D721Med (cell line): ENCODE measurements at places on chromosomes 5 and 9.

DNA sequence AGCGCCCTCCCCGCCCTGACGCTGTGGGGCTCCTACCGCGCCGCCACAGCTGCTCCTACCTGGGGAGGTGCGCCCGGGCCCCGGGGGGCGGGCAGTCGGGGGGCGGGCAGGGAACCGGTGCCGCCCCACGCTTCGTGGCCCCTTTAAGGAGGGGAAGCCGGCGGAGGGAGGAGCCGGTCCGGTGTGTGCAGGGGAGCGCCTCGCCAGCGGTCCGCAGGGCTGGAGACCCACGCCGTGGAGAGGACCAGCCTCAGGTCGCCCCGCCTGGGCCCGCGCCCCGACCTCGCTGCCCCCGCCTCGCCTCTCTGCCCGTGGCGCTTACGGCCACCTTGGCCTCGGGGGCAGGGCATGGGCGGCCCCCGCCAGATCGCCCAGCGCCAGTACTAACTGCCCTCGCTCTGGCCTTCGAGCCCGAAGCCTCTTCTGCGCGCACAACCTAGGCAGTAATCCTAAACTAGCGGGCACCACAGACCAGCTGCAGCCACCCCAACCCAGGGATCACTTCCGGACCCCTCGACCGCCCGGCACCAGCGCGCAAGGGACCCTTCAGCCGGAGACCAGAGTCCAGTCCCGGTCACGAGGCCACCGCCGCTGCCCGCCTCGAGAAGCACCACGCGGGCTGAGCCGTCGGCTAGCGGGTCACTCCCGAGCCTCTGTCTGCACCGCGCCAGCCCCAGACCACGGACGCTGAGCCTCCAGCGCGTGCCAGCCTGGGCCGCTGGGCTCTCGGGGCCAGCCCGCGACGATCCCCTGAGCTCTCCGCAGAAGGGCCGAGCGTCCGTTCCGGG, at the start of gene FOXE1:
Gene FOXE1, plus strand, starts transcription at position 171 of the 788 bp plus-strand sequence. CDS start 689 bp downstream, outside the sequence.
- DNase-seq = no peak

GRCh38 chr5:62115014-62115413, 191.0 kb upstream of the KIF2A start:
- DNase-seq = no peak

DNA sequence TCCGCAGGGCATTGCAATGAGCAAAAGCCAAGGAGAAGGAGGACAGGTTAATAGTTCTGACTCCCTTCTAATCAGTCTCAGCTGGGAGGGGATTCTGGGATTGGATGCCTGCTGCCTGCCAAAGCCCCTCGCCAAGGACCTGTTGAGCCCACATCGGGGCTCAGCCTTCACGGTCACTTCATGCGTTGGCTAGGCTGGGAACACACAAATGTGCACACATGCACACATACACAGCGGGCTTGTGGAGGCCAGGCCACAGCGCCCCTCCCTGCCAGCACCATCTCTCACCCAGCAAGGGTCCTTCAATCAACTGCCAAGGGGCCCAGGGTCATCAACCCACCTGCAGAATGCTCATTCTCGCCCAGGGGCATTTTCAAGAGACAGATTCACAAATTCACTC, 113.9 kb downstream of the C5orf15 start:
- no peak for DNase-seq

GRCh38 chr9:78187763-78188484, 48.0 kb upstream of the CEP78 start:
- DNase-seq = no peak

DNA sequence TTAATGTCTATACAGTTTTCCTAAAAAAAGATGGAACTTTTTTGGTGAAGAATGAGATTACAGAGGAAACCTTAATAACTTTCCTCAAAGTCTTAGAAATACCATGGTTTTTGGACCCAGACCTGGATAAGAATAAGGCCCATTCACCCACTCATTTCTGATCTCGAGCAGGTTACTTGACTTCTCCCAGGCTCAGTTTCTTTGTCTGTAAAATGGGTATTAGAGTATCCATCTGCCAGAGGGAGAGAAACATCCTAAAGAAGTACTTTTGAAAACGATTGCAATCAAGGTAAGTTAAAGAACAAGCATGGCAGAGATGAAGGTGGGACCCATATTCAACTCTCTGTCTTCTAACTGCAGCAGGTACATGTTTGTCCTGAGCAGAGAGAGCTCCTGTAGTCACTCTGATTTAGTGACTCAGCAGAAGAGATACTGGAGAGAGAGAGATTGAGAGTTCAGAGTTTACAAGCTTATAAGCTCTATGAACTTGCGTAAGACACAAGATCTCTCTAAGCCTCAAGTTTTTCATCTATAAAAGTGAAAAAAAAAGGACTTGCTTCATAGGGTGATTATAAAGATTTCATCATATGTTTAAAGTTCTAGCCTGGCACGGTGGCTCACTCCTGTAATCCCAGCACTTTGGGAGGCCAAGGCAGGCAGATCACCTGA, 379.4 kb upstream of the SGCD start:
- DNase-seq = no peak

- no peak for DNase-seq
Observed at GRCh38 chr5:122102825-122103224, 24.8 kb upstream of the LOX start.

DNA sequence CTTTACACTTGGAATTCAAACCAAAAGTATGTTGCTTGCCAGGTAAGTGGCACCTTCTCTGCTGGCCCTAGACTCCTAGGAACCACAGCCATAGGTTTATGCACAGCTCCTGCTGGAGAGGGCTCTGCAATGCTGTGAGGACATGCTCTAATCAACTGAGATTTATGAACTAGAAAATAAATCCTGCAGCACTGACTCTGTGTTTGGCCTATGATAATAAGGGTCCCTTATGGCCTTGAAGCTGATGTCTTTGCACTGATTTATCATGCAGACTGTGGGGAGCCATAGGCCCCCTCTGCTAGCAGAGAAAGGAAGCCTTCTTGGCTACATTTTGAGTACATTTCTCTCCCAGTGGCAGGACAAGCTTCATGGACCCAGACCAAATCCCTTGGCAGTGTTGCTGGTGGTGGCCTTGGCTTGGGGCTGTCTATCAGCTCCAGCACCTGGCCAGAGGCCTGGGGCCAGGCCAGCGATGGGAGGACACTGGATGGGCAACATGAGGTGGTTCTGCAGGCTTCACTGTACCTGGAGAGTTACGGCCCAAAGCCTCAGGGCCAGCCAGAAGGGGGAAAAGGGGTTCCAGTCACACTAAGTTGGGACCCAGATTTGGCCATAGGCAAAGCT, 178.0 kb downstream of the SEMA6A start:
- no peak for DNase-seq

DNA sequence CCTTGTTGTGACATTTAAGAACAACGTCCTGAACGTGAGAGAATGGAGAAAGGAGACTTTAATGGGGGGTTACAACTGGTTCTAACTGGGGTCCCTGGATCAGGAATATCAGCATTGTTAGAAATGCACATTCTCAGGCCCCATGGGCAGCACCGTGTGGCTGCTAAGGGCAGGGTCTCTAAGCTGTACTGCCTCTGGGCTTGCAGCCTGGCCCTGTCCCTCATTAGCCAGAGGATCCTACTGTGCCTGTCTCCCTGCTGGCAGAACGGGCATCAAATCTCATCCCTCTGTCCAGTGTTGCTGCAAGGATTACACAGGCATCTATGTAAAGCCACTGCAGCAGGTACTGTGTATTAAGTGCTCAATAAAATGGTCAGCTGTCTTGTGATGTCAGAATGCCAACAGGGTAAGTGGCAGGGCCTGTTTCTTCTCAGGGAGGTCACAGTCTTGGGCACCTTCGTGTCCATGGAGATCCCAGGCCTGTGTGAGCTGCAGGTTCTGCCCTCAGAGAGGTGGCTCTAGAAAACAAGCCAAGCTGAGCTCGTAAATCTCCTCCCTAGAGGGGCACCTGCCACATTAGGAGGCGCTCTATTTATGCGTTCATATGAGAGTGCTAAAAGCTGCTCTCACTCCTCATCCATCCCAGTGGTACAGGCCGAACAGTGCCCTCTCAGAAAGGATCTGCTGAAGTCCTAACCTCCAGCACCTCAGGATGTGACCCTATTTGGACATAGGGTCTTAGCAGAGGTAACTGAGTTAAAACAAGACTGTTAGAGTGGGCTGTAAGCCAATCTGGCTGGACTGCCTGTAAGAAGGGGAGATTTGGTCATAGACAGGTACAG, 210.5 kb downstream of the GADD45G start:
- no peak for DNase-seq

DNA sequence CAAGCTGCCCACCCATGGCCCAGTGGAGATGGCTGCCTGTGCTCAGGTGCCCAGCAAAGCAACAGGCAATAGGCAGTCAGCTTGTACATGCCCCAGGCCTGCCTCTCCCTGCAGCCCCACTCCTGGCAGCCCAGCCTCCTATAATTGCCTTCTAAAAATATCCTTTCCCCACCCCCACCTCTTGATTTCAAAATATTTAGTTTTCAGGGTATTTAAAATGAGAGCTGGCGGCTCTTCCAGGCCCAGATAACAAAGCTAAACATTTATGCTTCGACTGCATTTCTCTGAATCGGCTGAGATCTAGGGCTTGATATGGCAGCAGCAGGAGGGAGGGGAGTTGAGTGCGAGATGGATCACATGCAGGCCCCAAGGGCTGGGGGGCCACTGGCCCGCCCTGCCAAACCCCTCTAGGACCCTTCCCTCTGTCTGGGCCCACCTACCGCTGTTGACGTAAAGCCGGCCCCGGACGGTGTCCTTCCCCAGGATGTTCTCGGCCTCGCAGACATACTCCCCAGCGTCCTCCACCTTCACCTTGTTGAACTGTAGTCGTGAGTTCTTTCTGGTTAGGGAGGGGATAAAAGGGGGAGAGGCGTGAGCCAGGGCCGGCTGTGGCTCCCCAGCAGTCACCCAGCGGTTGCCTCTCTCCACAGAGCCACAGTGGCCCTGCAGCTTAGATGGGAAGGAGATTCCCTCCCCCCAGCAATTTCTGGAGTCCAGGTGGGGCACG, 85.0 kb downstream of the PSD2 start:
- no peak for DNase-seq

DNA sequence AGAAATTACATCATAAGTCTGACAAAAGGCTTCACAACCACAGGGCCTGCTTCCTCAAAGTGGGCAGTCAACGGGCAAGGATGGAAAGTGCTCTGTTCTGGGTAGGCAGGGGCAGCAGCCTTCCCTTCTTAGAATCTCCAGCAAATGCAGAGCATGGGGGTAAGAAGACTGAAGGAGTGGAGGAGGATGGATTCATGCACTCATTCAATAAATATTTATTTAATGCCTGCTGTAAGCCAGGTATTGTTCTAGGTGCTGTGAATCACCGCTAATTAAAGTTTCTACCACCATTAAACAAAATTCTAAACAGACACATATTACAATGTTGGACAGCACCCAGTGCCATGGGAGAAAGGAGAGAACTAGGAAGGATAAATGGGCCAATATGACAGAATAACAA, 195.6 kb downstream of the ELAVL2 start:
- DNase-seq = no peak

DNA sequence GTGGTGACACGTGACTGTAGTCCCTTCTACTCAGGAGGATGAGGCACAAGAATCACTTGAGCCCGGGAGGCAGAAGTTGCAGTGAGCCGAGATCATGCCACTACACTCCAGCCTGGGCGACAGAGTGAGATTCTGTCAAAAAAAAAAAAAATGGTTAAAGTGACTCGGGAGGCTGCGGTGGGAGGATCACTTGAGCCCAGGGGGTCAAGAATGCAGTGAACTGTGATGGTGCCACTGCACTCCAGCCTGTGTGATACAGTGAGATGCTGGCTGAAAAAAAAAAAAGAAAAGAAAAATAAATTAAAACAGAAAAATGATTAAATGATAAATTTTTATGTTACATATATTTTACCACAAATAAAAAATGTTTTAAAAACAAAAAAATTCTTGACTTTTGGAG, 51.9 kb downstream of the KLF4 start:
- no peak for DNase-seq

- no peak for DNase-seq
Observed at GRCh38 chr5:73808911-73809310, 182.9 kb downstream of the ARHGEF28 start.
